ENCODE measurements at places on chromosomes 1 and 21.

GRCh38 chr1:187408212-187409004 is 579.7 kb downstream of the PLA2G4A start:
- DNase-seq: peak; percentile 25

GRCh38 chr1:27001570-27002360 is 8.3 kb downstream of the TRNP1 start:
- DNase-seq: no peak

- DNase-seq: no peak
These were observed 114.7 kb downstream of the PBX1 start for GRCh38 chr1:164673584-164674214.

DNA sequence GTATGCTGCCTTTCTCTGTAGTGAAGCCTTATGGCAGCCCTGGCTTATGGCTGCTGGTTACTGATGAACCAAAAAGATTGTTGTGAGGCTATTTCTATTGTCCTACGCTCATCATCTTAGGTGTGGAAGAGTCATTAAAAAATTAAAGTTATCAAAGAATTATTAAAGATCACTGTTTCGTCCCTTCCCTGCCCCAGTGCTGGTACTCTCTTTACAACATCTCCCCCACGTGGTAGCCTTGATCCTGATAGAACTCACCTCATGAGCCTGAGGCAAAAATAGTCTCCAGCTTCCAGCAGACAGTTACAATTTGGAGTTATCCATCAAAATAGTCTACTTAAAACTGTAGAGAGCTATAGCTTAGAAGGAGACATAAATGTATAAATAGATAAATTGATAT is 201.5 kb downstream of the S1PR1 start:
- DNase-seq: peak; percentile 4

DNA sequence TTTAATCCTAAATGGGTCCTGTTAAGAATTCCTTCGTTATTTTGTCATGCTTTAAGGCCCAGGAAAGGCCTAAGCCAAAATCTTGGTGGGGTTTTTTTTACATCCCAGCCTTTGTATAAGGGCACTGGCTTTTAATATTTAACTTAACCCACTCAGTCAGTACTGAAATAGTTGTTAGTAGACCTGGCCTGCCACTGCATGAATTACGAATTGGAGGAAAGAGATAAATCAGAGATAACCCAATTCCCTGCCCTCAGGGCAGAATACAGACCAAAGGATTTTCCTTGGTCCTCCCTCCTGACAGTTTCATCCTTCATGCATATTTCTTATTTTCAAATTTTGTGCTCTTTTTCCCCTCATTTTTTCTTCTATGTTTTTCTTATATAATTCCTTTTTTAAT is 193.0 kb downstream of the FASLG start:
- DNase-seq: no peak

GRCh38 chr1:119794230-119794875 is 16.9 kb downstream of the REG4 start:
- no peak for DNase-seq

- DNase-seq: no peak
These were observed 219.1 kb upstream of the ZC3H12A start for GRCh38 chr1:37255136-37255795.

- peak; percentile 25 for DNase-seq
These were observed 9.2 kb upstream of the SLAMF8 start for GRCh38 chr1:159817276-159818041.

- peak; percentile 87 for DNase-seq
These were observed 17.8 kb downstream of the PKNOX1 start for GRCh38 chr21:42991992-42992740.

Measured in fibroblast of upper back skin (primary cell).